ENCODE measurements at places on chromosomes 13 and 19. TPM values are rescaled to one million over a fixed set of nuclear protein-coding genes. Genes with fewer than 3 reads are reported as not detected.

FGF14 gene
- 3.3 TPM for total RNA-seq

- DNase-seq: no peak
These were observed 1629.4 kb downstream of the PCDH9 start for GRCh38 chr13:65600702-65601101.

GRCh38 chr19:57314146-57314545 is 6.1 kb upstream of the ZNF543 start:
- DNase-seq: no peak

DNA sequence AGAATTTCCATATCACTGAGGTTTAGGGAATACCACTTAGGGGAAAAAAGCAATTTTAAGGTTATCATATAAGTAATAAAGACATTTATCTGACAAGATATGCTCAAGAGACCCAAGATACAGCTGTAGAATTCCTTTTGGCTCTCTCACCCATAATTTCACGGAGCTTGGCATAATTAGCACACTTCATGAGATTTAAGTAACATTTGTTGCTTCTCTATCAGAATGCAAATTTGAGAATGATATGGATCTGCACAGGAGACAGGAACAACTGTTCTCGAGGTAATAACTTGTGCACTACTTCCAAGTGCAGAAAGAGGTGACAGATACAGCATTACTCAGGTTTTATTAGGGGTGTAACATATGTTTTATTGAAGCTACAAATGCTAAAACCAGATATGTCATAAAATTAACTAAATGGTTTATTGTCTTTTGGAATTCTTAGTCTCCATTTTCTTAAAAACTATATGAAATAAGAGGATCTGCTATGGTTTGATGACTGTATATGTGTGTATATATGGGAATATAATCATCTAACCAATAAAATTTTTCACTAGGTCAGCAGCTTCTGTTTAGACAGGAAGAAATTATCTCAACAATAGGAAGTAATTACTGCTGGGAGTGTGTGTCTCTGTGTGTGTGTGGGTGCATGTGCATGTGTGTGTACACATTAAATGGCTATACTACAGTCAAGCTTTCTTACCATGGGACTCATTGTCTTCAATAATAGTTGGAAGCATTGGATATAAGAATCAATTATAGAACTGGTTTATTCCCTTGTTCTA is 401.3 kb downstream of the PCDH17 start:
- DNase-seq: no peak

ZNF486 gene
- 1.7 TPM for total RNA-seq

DNA sequence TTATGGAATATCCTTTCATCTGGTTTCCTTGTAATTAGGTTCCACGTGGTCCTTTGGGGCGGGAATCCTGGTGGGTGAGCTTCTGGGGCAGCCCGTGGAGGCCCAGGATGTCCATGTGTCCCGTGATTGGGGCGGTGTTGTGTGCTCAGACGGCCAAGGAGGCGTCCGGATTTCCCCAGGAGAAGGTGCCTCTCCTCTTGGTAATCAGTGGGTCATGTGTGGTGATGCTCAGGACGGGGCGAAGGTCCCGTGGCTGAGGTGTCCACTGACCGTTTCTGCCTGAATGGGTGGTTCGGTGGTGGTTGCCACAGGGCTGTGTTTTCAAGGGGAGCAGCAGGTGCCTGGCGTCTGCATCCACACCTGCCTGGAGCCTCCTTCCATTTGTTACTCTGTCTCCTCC is 52.2 kb upstream of the F7 start:
- DNase-seq: peak; percentile 14

MYH14 gene
- total RNA-seq: 131 TPM

- peak; percentile 65 for DNase-seq
These were observed 89.5 kb upstream of the RFC3 start for GRCh38 chr13:33728271-33729037.

APBA3 gene
- total RNA-seq: 12.5 TPM

TNNI3 gene
- total RNA-seq: 5,071 TPM

F10 gene
- total RNA-seq: 7.1 TPM

USHBP1 gene
- 9.3 TPM for total RNA-seq

DNA sequence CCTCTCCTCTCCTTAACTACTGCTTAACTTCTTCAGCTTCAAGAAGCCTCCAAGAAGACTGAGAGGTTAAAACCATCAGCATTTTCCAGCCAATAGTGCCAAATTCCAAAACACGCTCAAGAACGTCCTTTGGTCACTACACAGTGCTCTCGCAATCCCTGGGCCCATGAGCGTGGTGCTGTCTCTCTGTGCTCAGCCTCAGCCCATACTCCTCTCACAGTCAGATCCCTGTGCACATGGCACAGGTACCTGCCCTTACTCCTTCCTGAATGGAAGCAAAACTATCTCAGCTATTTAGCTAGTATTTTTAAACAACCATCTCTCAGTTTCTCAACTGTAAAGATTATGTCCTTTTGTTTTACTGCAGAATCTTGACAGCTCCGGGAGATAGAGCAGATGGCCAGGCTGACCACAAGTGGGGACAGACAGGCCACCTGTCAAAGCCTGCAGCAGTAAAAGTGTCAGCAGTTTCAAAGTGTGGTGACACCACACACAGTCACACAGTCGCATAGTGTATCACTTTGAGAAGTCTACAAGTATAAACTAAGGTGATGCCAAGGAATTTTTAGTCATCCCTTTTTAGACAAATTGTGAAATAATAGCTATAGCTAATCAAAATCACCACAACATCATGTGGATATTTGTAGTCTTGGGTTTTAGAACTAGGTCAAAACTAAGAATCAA is 35.7 kb downstream of the DZIP1 start:
- DNase-seq: no peak

- DNase-seq: peak; percentile 81
These were observed at the start of gene CCDC106 for GRCh38 chr19:55647732-55648584. TSS of gene CCDC106 (plus strand) at chr19:55648212. CDS start at chr19:55649047, 835 bp downstream.

CEACAM4 gene
- 0.52 TPM for total RNA-seq

DNA sequence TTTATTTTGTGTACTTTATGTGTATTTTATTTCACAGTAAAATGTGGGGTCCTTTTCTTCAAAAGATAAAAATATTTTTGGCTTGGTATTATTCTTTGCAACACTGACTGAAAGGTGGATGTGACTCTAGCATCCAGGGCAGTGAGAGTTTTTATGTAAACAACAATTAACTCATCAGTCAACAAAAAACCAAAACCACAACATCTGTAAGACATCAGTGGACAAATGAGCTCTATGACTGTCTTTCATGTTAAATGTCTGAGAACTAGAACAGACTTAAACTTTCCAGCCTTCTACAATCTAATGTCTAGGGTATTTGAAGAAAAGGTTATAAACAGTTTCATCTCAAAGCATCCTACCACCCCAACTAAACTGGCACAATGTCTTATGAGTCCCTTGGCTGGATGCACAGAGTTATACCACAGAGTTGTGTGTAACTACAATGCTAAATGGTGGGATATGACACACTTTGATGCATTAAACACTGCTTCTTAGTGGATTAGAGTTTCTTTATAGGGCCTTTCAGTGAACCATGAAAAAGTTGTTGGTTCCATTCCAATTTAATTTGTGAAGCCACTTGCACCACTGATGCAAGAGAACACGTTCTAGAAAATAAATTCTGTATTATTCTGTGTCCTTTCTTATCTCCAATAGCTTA is 544.2 kb upstream of the KLF12 start:
- no peak for DNase-seq

DNA sequence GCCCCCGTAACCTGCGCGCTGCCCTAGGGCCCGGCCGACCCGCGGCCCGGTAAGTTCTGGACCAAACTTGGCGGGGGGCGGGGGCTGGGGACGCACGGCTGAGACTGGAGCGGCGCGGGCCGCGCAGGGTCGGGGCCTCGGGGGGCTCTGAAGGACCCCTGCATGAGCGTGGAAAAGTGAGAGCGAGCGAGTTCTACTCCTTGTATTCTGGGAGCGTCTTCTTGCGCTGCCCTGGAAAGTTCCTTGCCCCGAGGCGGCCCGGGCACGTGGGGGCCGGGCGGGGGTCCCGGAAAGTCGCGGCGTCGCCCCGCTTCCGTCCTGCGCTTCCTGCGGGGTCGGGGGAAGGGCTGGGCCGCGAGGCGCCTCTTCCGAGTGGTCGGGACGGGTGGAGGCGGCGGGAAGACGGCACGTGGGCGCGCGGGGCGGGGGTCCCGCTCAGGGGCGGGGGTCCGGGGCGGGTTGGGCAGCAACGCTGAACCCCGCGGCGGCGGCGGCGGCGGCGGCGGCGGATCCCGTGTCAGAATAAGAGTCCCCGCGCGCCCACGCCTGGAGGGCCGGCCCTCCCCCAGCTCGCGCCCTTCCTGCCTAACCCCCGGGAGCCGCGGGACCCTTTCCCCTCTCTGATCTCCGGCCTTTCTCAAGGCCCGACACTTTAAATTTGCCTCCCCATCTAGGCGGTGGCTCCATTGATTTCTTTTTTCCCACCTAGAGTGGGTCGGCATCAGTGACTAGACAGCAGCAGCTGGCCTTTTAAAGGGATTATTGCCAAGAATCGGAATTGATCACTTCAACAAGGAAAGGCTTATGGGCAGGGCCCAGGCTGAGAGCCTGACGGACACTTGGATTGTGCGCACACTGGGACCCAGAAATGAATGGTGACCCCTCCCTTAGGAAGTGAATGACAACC is 749 bp downstream of the GATAD2A start:
- peak; percentile 75 for DNase-seq

PCDH9 gene
- total RNA-seq: 12.9 TPM

DNA sequence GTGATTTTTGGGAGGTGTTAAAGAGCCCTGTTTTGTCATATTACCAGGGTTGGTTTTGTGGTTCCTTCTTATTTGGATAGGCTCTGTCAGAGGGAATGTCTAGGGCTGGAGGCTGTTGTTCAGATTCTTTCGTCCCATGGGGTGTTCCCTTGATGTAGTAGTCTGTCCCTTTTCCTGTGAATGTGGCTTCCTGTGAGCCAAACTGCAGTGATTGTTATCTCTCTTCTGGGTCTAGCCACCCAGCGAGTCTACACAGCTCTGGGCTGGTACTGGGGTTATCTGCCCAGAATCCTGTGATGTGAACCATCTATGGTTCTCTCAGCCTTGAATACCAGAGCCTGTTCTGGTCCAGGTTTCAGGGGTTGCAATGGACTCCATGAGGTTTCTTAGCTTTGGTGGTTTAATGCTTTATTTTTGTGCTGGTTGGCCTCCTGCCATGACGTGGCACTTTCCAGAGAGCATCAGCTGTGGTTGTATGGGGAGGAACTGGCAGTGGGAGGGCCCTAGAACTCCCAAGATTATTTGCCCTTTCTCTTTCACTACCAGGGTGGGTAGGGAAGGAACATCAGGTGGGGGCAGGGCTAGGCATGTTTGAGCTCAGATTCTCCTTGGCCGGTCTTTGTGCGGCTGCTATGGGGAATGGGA is 78.8 kb downstream of the SPRY2 start:
- no peak for DNase-seq

ZNF829 gene
- total RNA-seq: 2.8 TPM

MAP4K1 gene
- total RNA-seq: 1.8 TPM

DNA sequence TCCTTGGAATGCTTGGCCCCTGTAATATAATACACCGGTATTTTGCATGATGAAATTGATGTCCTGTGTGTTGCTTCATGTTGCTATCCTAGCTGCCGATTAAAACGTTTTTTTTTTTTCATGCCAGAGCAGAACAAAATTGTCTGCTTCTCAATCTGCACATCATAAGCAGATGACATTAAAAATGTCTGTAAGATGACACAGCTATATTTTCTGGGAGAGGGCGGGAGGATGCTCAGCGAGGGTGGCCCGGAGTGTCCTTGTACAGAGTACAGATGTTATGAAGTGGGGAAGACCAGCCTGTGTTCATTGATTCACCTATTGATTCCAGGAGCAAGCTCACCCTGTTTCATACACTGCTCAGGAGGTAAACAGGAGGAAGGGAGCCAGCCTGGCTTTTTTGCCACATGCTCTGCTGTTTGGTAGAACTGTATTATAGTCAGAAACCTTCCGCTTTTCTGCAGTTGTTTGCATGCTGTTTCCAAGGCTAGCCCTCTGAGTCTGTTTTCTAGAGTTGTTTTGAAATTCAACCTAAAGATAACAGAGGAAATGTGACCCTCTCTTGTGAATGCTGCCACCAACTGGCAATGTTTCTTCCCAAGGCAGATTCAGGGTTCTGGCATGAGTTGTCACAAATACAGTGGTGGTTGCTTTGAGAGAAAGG is 4.7 kb upstream of the IRS2 start:
- DNase-seq: no peak

DNA sequence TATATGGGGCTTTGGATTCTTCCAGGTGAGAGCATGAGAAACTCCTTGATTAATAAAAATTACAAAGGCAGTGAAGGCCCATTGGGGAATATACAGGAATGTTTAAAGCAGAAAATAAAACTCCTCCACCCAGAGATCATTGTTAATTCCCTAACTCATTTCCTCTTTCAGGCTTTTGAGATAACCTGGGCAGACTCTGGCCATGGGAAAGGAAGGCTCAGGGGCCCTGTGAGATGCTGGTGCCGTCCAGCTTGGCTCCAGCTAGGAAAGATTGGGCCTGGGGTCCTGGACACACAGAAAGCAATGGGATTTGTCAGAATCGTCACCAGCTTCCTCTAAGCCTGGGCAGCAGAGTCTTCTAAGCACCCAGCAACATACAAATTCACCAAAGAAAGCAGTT is 36.8 kb upstream of the SPATA13 start:
- DNase-seq: no peak

- DNase-seq: no peak
These were observed 86.2 kb downstream of the STARD13 start for GRCh38 chr13:33199289-33199850.

SIGLEC12 gene
- total RNA-seq: not detected

DNA sequence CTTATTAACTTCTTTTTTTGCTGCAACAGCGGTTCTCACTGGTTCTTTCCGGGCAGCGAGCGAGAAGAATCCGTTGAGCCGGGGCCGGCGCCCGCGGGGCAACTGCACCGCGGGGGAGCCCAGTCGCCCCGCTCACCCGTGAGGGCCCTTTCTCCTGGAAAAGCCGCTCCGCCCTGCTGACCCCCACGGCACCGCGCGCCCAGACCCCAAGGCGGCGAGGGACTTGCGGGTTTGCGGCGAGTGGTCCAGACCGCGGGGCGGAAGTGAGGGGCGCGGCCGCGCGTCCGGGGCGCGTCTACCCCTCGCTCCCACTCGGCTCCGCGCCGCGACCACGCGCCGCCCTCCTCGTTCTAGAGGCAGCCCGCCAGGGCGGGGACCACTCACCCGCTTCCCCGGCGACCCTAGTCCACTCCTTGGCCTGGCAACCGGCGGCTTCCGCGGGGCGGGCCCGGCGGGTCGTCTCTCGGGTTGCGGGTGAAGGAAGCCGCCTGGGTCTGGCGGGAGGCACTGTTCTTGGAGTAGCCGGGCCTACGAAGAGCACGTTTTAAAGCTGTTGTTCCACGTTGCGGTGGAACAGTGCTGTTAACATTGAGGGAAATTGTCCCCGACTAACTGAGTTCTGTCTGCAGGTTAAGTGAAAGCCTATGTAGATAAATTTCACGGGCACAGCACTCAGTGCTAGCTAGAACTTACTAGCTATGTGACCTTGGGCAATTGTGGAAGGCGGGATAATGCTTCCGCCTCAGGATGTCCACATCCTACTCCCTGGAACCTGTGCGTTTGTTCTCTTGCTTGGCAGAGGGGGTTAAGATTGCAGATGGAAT is at the start of gene NEK3:
Gene NEK3 (minus strand): TSS at position 439 of the 824 bp plus-strand sequence. CDS start 3,406 bp downstream, outside the sequence.
- peak; percentile 81 for DNase-seq

SETDB2 gene
- 14.8 TPM for total RNA-seq

GRCh38 chr19:49395581-49396407 is 7.7 kb downstream of the KASH5 start:
- DNase-seq: no peak

GRCh38 chr13:23087880-23088279 is 92.9 kb upstream of the SGCG start:
- no peak for DNase-seq
